ENCODE measurements at places on chromosomes 3 and 15. TPM values are rescaled to one million over a fixed set of nuclear protein-coding genes. Genes with fewer than 3 reads are reported as not detected.

GRCh38 chr3:1117843-1118473 is 25.1 kb downstream of the CNTN6 start:
- DNase-seq: no peak

GRCh38 chr3:73789825-73790444 is 165.2 kb upstream of the PDZRN3 start:
- no peak for DNase-seq

DNA sequence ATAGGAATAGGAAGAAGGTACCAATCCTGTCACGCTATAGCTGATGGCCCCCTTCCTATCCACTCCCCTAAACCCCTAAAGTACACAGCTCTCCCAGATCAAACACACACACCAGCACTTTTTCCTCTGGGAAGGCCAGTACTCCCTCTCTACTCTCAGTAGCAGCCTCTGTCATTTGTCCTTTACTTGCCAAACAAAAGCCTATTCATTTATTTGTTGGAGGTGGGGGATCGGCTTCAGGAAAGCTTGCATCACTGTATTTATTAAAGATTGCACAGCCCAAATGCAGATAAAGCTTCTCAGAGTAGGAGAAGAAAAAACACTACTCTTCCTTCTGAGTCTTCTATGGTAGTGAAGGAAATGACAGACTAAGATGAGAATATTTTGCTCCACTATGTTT is 429.7 kb upstream of the RASGRP1 start:
- DNase-seq: no peak

GRCh38 chr15:62889734-62890505 is 152.6 kb upstream of the TPM1 start:
- no peak for DNase-seq

DNA sequence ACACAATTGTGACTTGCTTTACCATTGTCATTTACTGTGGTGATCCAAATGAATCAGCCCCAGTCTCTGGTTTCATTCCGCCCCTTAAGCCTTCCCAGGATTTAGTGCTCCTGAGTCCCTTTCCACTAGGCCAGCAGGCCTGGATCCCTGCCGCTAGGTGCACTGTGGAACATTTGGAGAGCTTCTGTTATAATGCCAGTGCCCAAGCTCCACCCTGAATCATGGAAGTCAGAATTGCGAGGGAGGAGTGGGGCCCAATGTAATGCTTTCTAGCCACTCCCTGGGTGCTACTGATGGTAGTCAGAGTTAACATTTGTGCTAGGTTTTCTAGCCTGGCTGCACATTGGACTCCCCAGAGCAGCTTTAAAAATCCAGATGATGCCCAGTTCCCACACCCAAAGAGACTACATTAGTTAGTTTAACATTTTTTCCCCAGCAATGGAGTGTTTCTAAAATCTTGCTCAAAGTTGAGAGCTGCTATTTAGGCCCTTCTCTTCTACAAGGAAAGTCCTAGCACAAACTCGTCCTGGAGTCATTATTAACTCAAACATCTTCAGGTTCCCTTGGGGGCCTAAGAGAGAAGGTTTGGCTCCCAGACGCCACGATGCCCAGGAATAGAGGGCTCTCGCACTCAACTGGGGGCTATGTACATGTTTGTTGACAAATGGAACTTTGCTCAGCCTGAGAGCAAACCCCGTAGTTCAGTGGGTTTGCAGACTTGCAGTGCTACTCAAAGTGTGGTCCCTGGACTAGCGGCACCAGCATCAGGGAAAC is 366.7 kb upstream of the PROK2 start:
- no peak for DNase-seq

- DNase-seq: no peak
Observed at GRCh38 chr3:101816215-101817149, 32.8 kb upstream of the NFKBIZ start.

- no peak for DNase-seq
Observed at GRCh38 chr3:10471054-10471688, 34.2 kb downstream of the ATP2B2 start.

DNA sequence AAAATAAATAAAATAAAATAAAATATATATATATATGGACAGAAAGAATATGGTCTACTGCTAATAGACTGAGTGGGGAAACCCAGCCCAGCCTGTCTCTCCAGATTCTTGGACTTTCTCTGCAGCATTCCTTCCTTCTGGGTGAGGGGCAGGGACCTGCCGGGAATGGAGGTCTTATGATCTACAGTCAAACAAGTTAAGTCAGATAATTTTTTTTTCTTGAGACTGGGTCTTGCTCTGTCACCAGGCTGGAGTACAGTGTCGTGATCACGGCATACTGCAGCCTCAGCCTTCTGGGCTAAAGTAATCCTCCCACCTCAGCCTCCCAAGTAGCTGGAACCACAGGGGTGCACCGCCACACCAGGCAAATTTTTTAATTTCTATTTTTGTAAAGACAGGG is 33.5 kb upstream of the ZNF774 start:
- no peak for DNase-seq

GRCh38 chr15:39741258-39741657 is 41.4 kb downstream of the FSIP1 start:
- DNase-seq: no peak

PRR20G gene
- total RNA-seq: not detected
